ENCODE measurements at places on chromosomes 2 and 18.

DNA sequence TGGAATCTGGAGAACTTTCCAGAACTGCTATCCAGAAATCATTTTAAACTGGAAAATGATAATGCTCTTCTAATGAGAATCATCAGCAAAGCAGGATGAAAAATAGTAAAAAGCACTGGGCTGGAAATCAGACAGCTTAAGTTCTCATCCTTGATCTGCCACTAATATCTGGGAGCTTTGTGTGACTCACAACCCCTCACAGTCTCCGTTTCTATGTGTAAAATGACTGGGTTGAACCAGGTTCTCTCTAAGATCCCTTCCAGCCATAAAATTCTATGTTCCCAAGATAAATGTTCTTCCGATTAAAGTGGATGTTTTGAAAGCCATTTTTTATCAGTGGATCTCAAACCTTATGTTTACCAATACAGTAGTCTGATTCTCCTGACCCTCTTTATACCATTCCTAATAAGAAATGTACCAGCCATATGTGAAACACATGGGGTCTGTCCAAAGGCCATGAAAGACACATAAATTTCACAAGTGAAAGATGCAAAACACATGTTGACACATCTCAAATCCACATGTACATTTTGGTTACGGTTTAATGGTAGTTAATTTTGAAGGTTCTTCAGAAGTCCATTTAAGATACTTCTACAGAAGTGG lies 188.8 kb downstream of the EN1 start:
- DNase-seq: no peak

- peak; percentile 50 for DNase-seq
Observed at GRCh38 chr2:171260471-171261424, 100.1 kb upstream of the TLK1 start.

GRCh38 chr2:59884166-59884565 lies 669.3 kb downstream of the BCL11A start:
- DNase-seq: no peak

DNA sequence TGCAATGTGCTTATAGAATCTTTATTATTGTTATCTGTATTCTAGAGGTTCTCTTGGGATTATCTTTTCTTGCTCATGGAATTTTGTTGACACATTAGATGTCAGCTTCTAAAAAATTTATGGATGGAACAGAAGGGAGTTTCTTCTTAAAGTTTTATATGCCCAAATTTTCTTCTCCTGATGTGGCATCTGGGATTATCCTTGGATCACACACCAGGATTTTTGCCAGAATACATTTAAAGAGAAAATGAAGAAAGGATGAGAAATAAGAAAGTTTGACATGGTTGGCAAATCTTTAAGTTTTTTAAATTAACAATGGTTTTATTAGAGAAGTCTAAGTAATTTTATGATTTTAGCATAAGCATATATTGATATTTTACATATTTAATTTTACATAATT lies 706.7 kb upstream of the TMEFF2 start:
- no peak for DNase-seq

- peak; percentile 86 for DNase-seq
Observed at GRCh38 chr2:26970244-26970927, at the start of gene MAPRE3. TSS of gene MAPRE3 (plus strand) at chr2:26970637. CDS start at chr2:27022219, 51,582 bp downstream.

DNA sequence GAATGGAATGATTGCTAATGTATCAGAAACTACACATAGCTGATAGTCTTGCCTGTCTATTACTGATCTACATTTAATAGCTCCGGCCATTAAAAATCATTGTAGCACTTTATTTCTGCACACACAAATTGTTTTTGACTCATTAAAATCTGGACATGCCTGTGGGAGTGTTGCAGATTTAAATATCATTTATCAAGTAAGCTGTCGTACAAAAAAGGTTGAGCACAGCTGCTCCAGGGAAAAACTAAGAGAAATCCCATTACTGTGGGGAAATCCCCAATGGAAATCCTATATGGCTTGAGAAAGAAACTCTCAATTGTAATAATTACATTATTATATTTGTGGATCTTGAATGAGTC lies 99.6 kb upstream of the CERS6 start:
- no peak for DNase-seq

DNA sequence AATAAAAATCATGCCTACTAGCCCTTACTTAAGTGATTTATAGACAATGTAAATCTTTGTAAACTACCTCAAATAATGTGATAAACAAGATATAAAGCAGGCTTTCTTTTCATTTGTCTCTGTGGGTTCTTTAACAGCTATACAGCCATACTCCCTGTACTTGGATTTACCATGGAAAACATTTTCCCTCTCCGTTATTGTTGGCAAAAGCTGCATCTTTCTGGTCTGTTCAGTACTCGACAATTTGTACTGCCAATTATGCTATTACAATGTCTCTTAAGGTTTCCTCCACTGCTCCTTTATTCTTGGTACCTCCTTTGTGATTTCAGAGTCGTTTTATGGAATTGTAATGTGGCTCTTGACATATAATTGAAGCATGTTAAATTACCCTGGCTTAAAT lies 426.3 kb upstream of the PKDCC start:
- no peak for DNase-seq

DNA sequence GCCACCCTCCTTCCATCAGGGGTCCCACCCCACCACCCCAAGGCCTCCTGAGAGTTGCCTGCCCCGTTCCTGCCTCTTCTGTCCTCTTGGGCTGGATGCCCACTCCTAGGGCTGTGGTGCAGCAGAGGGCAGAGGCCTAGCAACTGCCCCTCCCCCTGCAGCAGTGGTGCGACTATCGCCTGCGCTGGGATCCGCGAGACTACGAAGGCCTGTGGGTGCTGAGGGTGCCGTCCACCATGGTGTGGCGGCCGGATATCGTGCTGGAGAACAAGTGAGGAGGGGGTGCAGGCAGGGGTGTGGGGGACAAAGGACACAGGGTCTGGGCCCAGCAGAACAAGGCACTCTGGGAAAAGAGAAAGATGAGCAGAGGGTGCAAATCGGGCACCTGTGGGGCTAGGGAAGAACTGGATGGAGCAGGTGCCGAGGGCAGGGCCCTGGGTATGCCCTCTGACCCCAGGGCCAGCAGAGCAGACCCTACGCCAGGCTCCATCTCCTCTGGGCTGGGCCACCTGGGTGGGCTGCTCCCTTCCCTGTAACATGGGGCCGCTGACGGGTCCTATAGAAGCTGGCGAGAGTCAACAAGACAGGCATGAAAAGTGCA lies 1.0 kb downstream of the CHRNG start:
- no peak for DNase-seq

DNA sequence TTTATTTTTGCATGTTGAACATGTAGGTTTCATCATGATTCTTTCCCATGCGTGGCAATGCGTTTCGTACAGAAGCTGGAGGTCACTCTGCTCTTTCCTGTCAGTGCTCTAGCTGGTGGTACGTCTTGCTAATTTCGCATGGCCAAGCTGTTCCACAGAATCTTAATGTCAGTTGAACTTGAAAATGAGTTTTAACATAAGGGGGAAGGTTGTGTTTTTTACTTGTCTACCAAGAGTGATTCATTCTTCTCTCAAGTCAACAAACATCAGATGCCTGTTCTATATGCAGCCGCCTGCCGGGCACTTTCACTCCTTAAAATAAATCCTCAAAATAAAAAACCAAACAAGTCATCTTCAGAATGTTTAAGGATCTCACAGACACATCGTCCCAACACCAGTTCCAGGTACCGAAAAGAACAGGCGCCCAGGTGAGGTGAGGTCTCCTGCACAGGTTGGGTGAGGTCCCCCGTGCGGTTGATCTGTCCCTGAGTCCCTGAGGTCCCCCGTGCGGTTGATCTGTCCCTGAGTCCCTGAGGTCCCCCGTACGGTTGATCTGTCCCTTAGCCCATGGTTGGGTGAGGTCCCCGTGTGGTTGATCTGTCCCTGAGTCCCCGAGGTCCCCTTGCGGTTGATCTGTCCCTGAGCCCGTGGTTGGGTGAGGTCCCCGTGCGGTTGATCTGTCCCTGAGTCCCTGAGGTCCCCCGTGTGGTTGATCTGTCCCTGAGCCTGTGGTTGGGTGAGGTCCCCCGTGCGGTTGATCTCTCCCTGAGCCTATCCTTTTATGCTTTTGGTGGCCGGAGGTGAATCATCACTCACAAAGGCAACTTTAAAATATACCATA lies 57.0 kb upstream of the KCNG2 start:
- DNase-seq: no peak

GRCh38 chr2:67792681-67793091 lies 270.1 kb downstream of the C1D start:
- no peak for DNase-seq

GRCh38 chr18:13394801-13395200 lies 176.2 kb downstream of the LDLRAD4 start:
- no peak for DNase-seq

- no peak for DNase-seq
Observed at GRCh38 chr2:78202986-78203670, 681.0 kb upstream of the LRRTM4 start.

DNA sequence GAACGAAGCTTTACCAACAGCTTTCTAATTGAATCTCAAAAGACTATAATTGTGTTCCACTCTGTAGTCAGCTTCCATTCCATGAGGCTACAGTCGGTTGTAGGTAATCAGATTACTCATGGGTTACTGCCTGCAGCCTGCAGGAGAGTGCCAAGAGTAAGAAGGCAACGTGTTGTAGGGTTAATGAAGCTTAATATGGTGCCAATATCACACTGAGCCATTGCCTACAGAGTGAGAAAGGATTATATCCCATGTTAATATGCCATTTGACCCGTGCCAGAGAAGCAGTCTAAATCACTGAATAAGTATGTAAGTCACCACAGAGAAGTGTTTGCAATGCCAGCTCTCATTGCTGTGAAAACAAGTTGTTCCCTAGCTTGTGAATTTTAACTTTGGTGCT lies 734.5 kb upstream of the ACVR2A start:
- no peak for DNase-seq

DNA sequence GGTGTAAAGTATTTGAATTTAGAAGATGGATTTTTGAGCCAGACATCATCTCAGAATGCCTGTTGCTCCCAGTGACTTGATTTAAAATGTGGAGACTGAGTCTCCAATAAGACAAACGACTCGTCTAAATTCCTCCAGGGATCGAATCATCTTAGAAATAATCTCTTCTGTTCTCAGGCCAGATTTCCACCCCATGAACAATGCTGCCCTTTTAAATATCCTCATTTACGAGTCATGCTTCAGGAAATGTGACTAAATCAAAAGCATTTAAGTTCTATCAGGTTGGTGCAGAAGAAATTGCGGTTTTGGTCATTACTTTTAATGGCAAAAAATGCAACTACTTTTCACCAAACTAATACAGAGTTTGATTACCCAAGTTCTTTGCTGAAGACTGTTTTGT lies 684.6 kb upstream of the SOX11 start:
- DNase-seq: no peak

- DNase-seq: no peak
Observed at GRCh38 chr2:218296200-218296599, 3.9 kb upstream of the TMBIM1 start.

DNA sequence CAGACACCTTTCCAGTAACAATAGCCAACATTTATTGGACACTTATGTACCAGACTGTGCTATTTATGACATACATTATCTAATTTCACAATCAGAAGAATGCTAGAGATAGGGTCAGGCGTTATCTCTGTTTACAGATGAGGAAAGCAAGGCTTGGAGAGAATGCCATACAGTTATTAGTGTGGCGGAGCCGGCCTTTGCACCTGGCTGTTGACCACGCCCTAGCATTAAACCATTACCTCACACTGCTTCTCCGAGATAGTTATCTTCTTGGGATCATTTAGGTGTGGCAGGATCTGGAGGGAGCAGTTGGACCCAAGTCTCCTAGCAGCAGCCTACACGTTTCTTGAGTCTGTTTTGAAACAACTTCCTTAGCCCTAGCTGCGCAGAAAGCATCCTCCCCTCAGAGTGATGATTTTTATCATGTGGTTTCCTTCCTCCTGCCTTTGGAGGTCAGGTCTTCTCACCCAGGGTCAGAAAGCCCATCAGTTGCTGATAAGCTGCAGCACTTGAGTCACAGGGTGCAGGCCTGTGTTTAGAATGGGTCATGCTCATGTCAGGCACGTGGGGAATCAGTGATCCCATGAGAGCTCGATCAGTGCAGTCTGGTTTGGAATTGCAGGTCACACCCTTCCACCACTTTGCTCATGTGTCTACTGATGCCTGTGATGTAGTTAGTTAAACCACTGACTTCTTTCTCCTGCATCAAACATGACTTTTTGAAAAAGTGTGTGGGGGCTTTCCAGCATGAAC lies 118.2 kb downstream of the SPTBN1 start:
- DNase-seq: peak; percentile 82

DNA sequence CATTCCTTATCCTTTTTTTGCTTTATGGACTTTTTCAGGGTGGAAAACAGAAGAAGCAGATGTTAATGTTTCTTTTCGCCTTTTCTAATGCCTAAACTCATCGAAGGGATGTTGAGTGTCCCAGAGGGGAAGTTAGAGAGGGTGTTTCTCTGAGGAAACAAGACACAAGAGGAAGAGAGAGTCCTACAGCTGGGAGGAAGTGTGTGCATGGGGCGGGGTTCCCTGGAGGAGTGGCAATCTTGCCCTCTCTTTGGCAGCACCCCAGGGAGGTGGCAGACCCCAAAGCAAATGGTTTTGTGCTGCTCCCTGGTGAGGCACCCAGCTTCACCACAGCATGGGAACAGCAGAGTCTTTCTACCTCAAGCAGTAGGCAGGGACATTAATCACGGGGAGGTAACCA lies 377.6 kb downstream of the RND3 start:
- no peak for DNase-seq

Measured in activated CD4-positive, alpha-beta T cell treated with anti-CD3 and anti-CD28 coated beads for 36 hours (primary cell).